SJCRH30 (cell line): ENCODE measurements at places on chromosomes 12 and 14.

GRCh38 chr14:104818714-104819161 lies 17.8 kb downstream of the ZBTB42 start:
- DNase-seq, result no peak

DNA sequence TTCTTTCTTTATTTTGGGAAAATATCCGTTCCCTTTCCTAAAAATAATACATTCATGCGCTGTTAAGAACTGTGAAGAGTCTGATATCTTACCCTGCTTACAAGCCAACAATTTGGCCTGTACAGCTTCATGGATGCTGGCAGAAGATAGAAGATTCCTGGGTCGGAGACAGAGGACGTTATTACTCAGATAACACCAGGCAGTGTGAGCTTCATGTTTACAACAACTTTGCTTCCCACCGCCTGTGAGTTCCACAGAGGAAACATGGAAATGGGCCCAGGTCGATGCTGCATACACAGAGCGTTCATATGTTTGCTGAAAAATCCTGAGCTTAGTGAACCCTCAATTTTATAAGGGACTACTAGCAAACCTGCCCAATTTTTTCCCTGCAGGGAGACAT lies 705.6 kb upstream of the SEL1L start:
- DNase-seq, result no peak

- no peak for DNase-seq
These were observed 181.0 kb downstream of the IPO8 start for GRCh38 chr12:30514666-30515065.

GRCh38 chr14:22890416-22890815 lies 7.4 kb downstream of the REM2 start:
- no peak for DNase-seq

DNA sequence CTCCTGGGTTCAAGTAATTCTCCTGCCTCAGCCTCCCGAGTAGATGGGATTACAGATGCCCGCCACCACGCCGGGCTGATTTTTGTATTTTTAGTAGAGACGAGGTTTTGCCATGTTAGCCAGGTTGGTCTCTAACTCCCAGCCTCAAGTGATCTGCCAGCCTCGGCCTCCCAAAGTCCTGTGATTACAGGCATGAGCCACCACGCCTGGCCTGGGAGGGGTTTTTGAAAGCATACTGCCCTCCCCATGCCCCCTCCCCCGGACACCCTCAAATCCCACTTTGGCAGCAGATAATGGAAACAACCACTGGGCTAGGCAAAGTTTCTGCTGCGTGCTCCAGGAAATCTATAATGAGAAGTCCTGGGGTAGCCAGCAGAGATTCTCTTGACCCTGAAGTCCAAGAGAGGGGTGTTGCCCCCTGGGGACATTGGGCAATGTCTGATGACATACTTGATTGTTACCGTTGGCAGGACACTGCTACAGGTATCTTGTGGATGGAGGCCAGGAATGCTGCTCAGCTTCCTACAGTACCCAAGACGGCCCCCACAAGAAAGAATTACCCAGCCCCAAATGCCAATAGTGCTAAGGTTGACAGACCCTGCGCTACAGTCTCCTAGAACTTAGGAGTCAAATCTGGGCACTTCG lies 18.7 kb upstream of the FBXO21 start:
- no peak for DNase-seq

DNA sequence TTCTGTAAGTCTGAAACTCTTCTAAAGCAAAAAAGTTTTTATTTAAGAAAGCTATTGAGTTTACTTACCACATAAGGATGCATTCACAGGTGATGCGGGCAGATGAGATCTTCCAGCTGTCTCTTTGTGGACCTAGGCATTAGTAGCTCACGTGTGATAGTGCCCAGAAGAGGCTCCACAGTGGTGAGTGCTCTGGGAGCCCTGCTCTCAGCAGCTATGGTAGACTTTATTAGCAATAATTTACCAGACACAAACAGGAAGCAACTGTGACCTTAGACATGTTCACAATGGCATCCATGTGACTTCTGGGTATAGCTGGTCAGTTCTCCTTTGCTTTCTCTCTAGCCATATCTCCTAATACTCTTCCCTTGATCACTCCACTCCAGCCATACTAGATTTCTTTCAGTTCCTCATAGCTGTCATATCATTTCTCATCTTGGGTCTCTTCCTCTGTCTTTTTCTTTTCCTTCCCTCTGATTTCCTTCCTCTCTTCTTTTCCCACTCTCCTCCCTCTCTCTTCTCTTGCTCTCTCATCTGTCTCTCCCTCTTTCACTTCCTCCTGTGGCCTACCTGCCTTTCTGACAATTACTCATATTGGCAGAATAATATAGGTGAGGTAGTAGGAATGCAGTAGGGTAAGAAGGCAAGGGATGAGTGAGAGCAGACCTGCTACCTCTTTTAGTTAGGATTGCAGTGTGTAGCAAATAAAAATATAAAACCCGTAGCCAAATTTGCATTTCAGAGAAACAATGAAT lies 75.2 kb upstream of the SCAF11 start:
- no peak for DNase-seq

DNA sequence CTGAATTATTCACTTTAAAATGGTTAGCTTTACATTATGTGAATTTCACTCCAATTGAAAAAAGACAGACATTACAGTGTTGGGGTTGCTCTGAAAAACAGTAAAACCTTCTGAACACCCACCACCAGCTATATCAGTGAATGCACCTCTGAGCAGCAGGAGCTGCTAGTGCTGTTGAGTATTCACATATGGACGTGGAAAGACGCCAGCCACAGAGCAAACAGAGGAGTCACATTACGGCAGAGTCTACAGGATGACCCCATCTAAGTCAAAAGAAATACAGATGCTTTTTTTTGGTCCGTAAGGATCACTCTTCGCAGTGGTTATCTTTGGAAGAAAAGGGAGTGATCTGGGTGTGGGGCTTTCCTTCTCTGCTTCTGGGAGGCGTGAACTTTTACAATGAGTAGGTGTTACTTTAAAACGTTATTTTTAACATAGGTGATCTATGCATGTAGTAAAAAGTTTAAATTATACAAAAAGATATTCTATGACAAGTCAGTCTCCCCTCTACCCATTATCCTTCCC lies 4.5 kb downstream of the HVCN1 start:
- peak; percentile 37 for DNase-seq

DNA sequence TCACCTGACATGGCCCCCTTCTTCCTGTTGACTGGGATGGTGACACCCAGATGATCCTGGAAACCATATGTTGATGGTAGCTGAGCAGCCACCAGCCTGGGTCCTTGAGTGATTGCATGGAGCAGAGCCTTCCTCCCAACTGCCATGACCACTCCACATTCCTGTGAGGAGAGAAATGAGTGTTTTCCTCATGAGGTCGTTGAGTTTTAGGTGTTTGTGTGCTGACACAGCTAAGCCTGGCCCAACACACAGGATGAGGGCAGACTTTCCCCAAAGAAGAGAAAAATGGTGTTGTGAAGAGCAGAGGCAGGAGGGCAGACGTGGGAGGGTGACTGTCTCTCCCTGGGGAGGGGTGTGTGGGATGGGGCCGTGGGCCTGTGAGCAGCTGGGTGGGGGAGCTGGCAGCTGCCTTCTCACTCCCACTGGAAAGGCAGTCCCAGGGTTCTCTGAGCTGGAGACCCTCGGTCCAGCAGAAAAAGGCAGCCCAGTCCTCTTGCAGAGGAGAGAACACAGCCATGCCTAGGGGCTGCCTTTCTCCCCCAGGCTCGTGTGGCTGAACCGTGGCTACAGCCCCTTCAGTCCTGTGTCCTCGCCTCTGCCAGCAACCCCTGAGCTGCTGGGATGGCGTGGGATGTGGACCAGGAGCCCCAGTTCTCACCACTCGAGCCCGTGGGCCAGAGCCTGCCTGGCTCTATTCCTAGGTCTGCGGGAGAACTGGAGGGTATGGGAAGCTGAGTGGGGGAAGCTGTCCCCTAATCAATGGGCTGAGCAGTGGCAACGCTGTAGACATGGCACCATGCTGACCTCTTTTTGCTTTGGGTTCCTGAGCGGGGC lies 257.0 kb downstream of the ADGRD1 start:
- no peak for DNase-seq

DNA sequence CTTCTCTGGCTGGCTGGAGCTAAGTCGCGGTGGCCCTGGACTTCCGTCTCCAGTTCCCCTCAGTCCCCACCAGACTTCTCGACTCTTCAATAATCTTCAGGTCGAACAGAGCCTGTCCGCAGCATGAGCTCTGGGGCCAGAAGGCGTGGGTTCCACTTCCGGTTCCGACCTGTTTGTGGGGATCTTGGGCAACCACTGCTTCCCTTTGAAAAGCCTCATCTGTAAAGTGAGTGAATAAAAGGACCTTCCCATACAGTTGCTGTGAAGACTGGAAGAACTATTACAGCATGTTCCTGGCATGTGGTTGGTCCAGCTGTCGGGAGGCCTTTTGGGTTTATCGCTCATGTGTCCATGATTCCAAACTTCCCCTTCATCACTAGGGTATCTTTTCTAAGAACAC lies 19.4 kb downstream of the ADGRD1 start:
- DNase-seq, result no peak

DNA sequence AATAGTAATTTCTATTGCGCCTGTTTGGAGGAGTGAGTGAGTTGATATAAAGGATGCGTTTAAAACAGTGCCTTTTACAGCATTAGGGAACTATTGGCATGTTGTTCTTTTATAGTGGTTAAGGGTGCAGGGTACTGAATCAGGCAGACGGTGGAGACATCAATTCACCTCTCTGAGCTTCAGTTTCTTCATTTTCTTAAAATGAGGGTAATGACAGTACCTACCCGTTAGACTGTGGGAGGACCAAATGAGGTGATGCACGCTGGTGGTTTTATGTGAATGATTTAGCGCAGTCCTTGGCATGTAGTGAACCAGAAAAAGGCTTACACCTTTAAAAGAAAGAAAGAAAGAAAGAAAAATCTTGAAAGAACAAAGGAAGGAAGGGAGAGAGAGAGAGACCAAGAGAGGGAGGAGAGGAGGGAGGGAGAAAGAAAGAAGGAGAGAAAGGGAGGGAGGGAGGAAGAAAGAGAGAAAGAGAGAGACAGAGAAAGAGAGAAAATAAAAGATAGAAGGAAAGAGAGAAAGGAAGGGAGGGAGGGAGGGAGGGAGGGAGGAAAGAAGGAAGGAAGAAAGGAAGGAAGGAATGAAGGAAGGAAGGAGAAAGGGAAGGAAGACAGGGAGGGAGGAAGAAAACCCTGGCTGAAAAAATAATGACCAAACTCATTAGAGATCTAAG lies 22.2 kb upstream of the CCND2 start:
- no peak for DNase-seq

DNA sequence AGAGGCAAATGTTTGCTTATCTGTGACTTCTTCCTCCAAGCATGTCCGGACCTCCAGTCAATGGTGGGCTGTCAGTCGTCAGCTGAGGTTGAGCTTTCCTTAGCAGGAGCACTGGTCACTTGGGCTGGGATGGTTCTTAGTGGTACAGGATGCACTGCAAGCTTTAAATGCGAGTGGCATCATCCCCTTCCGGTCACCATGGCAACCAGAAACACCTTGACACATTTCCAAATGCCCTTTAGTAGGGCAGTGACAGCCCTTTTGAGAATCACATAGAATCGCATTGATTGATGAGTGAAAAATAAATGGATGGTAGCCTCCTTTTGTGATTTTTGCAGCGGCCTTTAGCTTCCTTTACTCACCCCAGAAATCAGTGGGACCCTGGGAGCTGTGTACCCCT lies 24.1 kb downstream of the NTF3 start:
- DNase-seq, result no peak

DNA sequence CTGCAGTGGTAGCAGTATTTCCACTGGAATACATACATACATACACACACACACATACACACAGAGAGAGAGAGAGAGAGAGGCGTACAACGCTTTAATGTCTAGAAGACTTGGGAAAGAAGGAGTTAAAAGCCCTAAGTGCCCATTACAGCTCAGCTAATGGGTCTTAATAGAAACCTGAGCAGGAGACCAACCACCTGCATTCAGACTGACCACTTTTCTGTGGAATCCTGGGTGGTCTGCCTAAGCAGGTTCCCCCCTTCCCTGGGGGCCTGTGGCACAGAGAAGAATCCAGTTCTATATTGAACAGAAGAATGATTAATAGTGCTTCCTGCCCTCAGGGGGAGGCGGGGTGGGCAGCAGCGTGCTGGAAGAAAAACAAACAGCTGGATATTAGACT lies 312.4 kb upstream of the PRKD1 start:
- DNase-seq, result peak; percentile 49

DNA sequence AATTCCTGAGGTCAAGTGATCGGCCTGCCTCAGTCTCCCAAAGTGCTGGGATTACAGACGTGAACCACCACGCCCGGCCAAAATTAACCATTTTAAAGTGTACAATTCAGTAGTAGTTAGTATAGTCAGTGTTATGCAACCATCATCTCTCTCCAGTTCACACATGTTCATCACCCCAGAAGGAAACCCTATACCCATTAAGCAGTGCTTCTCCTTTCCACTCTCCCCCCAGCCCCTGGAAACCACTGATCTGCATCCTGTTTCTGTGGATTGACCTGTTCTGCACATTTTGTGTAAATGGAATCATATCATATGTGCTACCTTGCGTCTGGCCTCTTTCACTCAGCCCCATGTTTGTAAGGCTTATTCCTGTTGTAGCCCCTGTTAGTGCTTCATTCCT lies 52.2 kb downstream of the PHETA1 start:
- no peak for DNase-seq

GRCh38 chr12:57591782-57592325 lies 862 bp downstream of the PIP4K2C start:
- DNase-seq, result no peak

DNA sequence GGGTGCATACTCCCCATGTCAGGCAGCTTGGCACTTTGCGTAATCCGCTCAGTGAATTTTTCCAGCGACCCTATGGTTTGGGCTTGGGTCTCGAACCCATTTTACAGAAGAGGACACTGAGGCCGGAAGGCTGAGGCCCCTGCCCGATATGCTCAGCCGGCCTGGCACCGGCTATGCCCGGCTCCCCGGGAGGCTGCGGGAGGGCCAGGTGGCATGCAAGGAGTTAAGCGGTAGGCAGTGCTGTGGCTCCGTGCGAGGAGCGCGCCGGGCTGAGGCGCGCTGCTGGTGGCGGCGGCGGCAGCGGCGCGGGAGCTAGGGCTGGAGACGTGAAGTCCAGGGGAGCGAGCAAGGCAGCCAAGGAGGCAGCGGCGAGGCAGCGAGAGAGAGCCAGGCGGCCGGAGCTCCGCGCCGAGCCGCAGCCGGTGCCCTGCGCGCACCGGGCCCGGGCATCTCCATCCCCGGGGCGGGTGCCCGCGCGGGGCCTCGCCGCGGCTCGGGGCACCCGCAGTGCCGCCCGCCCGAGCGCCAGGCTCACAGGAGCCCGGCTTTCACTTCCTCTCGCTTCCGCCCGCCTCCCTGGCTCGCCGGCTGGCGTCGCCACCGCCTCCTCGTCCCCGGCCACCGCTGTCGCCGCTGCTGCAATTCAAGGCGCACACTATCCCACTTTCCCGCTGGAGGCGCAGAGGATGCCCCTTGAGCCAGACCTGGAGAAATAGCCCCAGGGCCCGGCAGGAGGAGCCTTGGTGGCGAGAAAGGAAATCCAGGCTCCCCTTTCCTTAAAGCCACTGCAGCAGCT lies at the start of gene WSCD2:
WSCD2 (plus strand) TSS at position 272 of the 796 bp plus-strand sequence. CDS start 66,545 bp downstream, outside the sequence.
- DNase-seq, result no peak

- DNase-seq, result no peak
These were observed 95.4 kb downstream of the CCER1 start for GRCh38 chr12:90859591-90859990.

GRCh38 chr14:52342849-52343596 lies 28.9 kb downstream of the PTGER2 start:
- peak; percentile 30 for DNase-seq
